ENCODE measurements at places on chromosomes 1 and 21. TPM values are rescaled to one million over a fixed set of nuclear protein-coding genes. Genes with fewer than 3 reads are reported as not detected.

Gene RGS13
- 3.8 TPM for polyA plus RNA-seq

Gene METTL18
- 6.8 TPM for polyA plus RNA-seq

Gene KRTAP19-1
- polyA plus RNA-seq, result not detected

Gene NBPF6
- polyA plus RNA-seq, result not detected

GRCh38 chr1:10909697-10910680 lies 102.5 kb upstream of the TARDBP start:
- H3K4me1 ChIP-seq, result peaks cover 1% of the 10 kb centered on the region
- H3K36me3 ChIP-seq, result no peaks in the 10 kb centered on the region
- DNase-seq, result peak; percentile 56
- H3K27me3 ChIP-seq, result no peaks in the 10 kb centered on the region

- no peak for DNase-seq
- no peak overlapping the region for H3K27ac ChIP-seq
- no peaks in the 10 kb centered on the region for H3K36me3 ChIP-seq
- H3K27me3 ChIP-seq, result no peaks in the 10 kb centered on the region
These were observed 579.8 kb upstream of the PKN2 start for GRCh38 chr1:88104236-88104635.

DNA sequence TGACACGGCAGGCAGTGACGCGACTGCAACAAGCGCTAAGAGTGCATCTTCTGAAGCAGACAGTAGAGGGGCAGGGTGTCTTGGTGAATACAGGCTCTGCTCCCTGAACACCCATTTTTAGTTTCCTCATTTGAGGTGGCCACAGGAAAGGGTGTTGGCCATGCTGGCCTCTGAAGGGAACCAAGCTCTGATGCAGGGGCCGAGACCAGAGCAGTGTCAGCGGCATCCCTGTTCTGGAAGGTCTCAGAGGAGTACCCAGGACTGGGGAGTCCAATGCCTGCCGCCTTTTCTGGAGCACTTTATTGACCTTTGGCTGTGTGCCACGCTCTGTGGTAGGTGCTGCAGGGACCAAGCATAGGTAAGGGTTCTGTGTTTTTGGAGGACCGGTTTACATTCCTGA lies 100.4 kb downstream of the KCNJ6 start:
- H3K27me3 ChIP-seq, result no peaks in the 10 kb centered on the region
- no peaks in the 10 kb centered on the region for H3K36me3 ChIP-seq
- no peaks in the 10 kb centered on the region for H3K4me1 ChIP-seq
- no peak for DNase-seq

GRCh38 chr1:46394108-46394871 lies at the start of gene FAAH:
Gene FAAH (plus strand): TSS chr1:46394317. CDS start chr1:46394349, 32 bp downstream.
- peaks cover 2% of the 10 kb centered on the region for H3K27me3 ChIP-seq
- no peaks in the 10 kb centered on the region for H3K36me3 ChIP-seq
- peak within 1 kb of the TSS; percentile 13 for H3K27ac ChIP-seq
- no peaks in the 10 kb centered on the region for H3K4me1 ChIP-seq
- H3K4me3 ChIP-seq, result peak within 1 kb of the TSS; percentile 33

GRCh38 chr1:115065021-115065420 lies 24.3 kb downstream of the TSPAN2 start:
- no peaks in the 10 kb centered on the region for H3K36me3 ChIP-seq
- H3K27ac ChIP-seq, result no peak overlapping the region
- DNase-seq, result no peak
- peaks cover 28% of the 10 kb centered on the region for H3K4me1 ChIP-seq

DNA sequence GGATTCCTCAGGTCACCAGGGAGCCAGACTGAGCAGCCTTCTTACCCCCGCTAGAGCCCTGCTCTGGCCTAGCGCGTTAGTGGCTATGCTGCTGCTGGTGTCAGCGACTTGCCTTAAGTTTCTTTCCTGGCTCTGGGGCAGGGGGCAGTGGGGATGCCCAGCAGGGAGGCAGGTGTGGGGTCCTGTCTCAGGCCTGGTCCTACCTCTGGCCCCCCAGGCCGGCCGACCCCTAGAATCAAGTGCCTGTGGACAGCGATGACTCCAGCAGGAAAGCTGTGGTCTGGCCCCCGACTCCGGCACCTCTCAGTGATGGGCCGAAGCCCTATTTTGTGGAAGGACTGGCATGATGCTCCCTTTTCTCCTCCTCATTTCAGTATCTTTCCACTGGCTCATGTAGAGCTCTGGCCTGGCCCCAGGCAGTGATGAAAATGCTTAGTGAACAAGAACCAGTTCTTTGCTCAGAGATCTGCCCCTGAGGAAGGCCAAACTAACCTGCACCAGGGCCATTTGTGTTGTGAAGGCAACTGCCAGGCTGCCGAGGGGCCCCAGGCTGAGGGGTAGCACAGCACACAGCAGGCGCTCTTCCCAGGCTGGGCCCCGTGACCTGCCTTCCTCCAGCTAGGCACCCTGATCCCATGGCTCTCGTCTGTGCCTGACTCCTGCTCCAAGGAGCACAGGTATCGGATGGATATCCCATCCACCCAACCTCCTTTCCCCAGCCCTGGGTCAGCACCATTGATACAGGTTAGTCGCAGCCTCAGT lies 23.7 kb downstream of the MRPL37 start:
- no peak for DNase-seq
- no peak overlapping the region for H3K4me3 ChIP-seq
- H3K4me1 ChIP-seq, result peaks cover 10% of the 10 kb centered on the region
- H3K36me3 ChIP-seq, result no peaks in the 10 kb centered on the region
- H3K27ac ChIP-seq, result no peak overlapping the region

DNA sequence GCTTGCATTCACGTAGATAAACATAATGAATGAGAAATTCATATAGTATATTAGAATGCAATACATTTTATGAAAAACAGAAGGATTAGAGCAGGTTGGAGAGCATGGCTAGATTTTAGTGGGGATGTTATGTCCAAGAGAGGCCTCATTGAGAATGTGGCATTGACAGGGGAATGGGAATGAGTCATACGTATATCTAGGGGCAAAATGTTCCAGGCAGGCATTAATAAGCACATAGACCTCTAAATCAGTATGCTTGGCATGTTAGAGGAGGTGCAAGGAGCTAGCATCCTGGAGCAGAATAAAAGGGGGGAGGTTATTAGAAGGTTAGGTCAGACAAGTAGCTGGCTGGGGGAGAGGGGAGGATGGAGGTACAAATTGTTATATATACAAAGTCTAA lies 93.0 kb downstream of the USH2A start:
- no peak for DNase-seq
- no peak overlapping the region for H3K4me3 ChIP-seq
- no peak overlapping the region for H3K27ac ChIP-seq
- H3K4me1 ChIP-seq, result no peaks in the 10 kb centered on the region
- no peaks in the 10 kb centered on the region for H3K27me3 ChIP-seq

- H3K27me3 ChIP-seq, result no peaks in the 10 kb centered on the region
- H3K36me3 ChIP-seq, result no peaks in the 10 kb centered on the region
- no peak for DNase-seq
- H3K4me1 ChIP-seq, result no peaks in the 10 kb centered on the region
- H3K4me3 ChIP-seq, result no peak overlapping the region
These were observed 1.0 kb upstream of the TNNI1 start for GRCh38 chr1:201422436-201423030.

Data from small intestine (tissue), 16 donors.